ENCODE measurements at places on chromosomes 11 and 22.

DNA sequence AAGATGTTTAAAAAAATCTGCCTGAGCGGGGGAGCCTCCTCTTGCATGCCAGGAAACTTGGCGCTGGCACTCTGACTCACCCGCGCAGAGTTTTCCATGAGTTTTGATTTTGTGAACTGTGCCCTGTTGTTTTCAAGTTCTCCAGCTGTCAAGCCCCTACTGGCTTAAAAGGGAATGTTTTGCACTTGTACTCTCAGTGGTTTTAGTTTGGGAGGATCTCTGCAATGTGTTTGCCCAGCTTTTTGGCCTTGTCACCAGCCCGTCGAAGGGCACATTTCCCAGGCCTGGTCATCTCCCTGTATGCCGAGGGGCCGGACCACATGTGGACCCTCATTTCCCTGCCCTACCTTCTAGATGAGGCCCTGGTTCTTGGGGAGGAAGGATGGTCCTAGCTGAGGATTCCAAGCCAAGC, 12.2 kb downstream of the MRGPRF start:
- no peak for DNase-seq

DNA sequence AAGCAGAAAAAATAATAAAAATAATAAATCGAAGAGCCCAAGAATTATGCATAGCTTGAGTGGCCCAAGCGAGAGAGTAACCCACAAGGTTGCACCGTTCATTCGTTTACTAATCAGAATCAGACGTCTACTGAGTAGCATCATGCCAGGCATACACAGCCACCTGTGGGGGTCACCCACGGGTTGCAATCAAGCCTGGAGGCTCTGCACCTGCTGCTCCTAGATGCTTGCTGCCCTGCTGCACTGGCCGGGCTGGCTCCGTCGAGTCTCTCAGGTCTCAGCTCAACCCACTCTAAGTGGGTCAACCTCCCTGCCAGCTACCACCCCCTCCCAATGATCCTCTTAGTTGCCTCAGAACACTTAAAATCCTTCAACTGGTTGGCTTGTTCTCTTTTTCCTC, 2.0 kb upstream of the TESMIN start:
- DNase-seq = no peak

- no peak for DNase-seq
Measured at GRCh38 chr11:117302228-117302627, 11.1 kb downstream of the BACE1-AS start.

DNA sequence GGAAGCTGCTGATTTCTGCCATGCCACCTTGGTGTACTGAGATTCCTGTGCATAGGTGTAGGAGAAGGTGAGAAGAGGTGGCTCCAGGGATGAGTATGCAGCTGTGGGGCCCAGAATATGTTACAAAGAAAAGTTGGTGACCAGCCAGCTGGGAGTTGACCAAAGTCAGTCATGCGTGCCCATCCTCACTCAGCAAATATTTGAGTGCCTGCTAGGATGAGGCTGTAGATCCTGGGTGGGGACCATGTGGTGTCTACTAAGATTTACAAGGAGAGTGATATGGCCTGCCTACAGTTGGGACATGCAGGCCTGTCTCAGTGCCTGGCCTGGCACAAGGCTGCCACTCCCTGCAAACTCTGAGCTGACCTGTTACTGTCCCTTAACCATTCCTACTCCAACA, 19.4 kb downstream of the RNF185 start:
- no peak for DNase-seq

DNA sequence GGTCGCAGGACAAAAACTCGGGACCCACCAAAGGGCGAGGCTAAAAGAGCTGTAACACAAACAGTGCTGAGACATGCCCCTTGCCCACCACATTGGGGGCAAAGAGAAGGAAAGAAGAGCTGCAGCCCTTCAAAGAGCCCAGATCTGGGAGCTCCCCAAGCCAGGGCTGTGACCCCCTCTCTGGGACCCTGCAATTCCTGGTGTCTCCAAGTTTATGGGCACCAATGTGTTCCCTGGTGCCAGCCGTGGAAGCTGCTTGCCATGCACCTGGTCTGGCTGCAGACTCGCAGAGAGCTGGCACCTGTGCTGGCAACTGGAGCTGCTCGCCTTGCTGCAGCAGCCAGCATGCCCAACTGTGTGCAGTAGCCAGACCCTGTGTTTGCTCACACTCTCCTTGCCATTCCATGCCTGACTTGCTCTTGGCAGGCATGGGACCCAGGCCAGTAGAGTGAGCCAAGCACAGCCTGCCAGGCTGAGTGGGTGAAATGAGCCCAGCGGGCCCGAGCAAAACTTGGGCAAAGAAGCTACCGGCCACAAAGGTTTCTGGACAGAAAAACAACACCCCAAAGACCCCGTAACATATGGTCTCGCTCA, 16.0 kb downstream of the RRP8 start:
- DNase-seq = no peak

GRCh38 chr11:70307176-70307575, 36.7 kb downstream of the PPFIA1 start:
- DNase-seq = no peak

GRCh38 chr11:93532806-93533205, 10.4 kb downstream of the SMCO4 start:
- DNase-seq = no peak

DNA sequence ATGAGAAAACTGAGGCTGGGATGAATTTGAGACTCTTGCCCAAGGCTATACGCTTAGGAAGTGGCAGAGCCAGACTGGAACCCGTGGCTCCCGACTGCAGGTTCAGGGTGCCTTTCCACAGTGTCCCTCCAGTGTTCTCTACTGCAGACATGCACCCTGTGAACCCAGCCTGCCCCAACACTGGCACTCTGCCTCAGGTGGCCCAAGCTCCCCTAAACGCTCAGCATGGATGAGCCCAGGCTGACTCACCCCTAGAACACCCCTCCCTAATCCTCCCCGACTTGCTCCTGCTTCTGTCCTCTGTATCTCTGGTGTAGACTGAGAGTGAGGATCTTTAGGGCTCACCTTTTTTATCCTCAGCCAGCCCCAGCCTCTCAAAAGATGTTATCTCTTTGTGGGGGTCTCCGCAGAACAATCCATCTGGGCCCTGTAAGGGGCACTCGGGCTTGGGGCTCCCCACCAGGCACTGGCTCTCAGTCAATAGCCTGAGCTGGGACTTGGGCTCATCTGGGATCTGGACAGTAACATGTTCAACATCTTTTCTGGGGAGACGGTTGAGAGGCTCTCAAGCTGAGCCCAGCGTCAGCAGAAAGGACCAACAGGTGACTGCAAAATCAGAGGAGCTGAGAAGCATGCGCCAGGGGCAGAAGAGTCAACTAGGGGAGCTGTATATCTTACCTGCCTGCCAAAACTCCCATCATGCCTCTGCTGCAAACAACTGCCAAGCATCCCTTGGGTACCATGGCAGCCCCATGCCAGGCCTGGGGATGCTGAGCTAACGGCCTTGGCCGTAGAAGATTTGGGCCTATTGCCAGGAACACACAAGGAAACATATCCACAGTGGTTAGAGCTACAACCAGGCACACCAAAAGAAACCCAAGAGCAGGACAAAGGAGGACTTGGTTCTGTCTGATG, 176.2 kb downstream of the BUD13 start:
- DNase-seq = no peak

- no peak for DNase-seq
Measured at GRCh38 chr11:90532125-90532524, 309.3 kb upstream of the CHORDC1 start.

Data from activated CD4-positive, alpha-beta T cell treated with anti-CD3 and anti-CD28 coated beads, Interleukin-2, amount 50 U/mL, for 48 hours (primary cell).